NCI-H1048 (cell line): ENCODE measurements at places on chromosomes 3 and 15.

DNA sequence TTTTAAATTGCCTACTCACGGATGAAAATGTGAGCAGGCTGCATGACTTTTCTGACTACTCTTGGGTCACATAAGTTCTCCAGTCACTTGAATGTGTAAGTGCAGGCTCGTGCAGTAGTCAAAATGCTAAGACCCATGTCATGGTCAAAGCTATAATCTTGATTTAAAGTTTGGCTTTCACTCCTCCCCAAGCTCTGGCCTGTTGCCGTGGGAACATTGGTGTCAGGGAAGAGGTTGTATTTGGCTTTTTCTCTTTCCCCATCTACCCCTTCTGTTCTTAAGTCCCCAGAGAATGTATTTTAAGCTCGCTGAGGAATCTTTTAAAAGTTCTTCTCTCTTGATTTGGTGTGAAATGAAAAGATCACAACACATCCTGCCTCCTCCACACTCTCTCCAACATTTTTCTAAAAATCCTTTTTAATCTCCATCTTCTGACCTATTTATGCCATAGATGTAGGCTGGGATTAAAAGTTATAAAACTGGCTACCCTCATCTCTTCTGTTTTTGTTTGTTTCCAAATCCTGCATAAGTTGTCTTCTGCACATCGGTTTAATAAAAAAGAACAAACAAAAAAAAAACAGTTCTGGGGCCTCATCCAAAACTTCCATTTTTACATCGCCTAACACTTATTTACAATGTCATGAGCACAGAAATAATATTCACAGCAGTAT lies 61.4 kb upstream of the ADAMTSL3 start:
- no peak for DNase-seq

DNA sequence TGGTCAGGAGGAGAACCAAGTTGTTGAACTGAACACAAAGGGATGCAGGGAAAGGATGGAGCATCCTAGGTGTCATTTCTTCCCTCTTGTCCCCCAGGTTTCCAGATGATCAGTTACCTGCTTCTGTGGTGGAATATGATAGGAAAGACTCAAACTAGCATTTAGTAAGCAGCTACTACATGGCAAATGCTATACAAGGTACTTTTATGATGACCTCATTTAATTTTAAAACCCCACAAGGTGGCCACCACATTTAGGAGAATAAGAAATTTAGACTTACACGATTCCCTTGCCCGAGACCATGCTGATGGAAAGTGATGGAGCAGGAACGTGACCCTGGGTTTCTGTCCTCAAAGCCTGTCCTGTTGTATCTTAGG lies 40.9 kb downstream of the CCR4 start:
- DNase-seq, result no peak

GRCh38 chr3:64586952-64587351 lies 100.8 kb downstream of the ADAMTS9 start:
- no peak for DNase-seq

DNA sequence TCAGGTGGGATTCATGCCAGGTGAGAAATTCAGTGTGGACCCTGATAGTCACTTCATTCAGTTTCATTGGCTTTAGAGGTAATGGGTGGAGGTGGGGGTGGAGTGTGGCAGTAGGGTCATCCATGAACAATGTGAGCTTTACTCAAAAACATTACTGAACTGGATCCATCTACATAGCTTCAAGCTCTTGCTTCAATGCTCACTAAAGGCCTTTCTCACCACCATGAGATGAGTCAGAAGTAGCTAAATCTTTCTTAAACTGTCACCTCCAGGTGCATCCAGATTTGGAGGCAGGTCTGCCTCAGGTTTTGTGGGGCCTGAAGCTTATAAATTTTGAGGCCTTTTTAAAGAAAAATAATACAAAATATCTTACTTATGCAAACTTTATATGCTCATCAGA lies 363.6 kb downstream of the CHST2 start:
- DNase-seq, result no peak

GRCh38 chr3:156655819-156656550 lies 18.4 kb upstream of the TIPARP start:
- no peak for DNase-seq

DNA sequence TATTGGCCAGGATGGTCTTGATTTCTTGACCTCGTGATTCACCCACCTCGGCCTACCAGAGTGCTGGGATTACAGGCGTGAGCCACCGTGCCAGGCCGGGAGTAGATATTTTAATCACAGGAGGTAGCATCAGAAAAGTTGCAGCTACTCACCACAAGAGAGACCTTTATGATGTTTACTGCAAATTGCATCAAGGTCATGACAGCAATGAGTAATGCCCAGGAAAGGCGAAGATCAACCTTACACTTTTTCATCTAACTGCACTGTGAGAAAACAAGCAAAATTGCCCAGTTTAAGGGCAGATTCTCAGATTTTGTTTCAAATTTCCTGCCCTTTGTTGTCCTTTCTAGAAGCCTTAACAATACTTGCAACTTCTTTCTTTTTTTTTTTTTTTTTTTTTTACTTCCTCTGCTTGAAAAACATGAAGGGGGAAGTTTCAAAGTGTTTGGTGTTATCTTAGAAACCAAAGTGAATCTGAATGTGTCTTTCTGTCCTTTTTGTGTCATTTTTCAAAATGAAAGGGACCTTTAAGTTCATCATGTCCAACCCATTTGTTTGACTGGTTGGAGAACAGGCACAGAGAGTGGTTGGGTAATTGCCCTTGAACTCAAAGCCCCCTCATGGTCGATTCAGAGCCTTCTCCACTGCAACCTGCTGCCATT lies 25.0 kb downstream of the TGFBR2 start:
- DNase-seq, result no peak

DNA sequence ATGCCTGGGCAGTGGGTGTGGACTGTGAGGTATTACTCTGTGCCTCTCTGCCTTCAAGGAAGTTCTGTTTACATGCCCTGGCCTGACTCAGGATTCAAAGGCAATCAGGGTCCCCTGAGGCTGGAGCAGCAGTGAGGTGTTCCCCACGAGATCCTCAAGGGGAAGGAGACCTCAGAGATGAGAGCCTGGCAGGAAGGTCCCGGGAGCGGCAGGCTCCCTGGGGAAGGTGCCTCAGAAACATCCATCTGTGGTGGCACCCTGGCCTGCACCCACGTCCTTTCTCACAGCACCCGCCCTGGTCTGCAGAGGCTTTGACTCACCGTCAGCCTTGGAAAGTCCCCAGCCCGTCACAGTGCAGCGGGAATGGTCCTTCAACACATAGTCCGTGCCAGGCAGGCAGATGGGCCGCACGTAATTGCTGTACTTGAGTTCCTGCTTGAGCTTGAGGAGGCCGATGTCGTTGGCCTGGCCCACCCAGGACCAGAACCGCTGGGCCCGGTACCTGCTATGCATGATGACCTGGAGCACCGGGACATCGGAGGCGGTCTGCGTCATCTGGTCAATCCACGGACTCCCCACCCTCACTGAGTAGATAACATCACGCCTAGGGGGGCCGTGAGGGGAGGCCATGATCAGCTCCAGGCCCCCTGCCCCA lies 3.6 kb downstream of the PRSS50 start:
- no peak for DNase-seq

DNA sequence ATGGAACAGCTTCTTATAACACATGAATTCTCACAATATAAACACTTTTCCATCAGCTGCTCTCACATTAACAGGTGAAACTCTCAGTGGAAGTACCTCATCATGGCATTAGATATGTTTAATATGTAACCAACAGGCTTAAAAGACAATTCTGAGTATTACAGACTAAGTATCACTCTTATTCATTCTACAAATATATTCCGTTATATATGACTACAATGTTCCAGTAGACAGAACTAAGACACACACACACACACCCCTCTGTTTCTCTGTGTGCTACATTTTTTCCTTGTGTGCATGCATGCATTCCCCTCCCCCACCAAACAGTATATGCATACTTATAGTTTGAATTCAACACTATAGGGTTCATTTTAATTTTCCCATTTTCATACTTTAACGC lies 32.4 kb downstream of the MRPL3 start:
- DNase-seq, result no peak

GRCh38 chr3:139328356-139328755 lies 15.5 kb upstream of the MRPS22 start:
- no peak for DNase-seq

DNA sequence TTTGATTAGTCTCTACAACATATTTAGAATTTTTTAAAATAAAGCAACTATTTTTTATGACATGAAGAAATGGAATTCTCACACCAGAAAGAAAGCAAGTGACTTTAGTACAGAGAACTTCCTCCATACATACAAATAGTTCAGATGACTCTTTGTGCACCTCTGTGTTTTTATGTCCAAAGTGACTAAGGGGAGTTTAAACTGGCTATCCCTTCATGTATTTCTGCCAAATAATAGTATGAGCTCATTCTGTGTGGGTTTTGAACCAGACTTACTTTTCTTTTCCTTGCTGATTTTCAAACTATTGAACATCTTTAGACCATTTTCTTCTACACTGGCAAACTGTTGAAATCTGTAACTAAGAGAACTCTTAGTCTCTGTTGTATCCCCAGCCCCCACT lies 196.3 kb downstream of the EPHA3 start:
- no peak for DNase-seq

- DNase-seq, result no peak
Observed at GRCh38 chr3:114213627-114214541, 23.5 kb downstream of the ZNF80 start.

- no peak for DNase-seq
Observed at GRCh38 chr3:94961423-94962100, 898.7 kb downstream of the NSUN3 start.

DNA sequence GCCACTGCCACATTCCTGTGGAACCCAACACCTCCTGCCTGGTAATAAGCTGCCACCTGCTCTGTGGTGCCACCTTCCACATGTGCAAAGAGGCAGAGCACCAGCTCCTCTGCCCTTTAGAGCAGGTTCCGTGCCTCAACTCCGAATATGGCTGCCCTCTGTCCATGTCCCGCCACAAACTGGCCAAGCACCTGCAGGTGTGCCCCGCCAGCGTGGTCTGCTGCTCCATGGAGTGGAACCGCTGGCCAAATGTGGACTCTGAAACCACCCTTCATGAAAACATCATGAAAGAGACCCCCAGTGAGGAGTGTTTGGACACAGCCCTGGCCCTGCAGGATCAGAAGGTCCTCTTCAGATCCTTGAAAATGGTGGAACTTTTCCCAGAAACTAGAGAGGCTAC lies 28.3 kb downstream of the FBXO40 start:
- DNase-seq, result no peak

DNA sequence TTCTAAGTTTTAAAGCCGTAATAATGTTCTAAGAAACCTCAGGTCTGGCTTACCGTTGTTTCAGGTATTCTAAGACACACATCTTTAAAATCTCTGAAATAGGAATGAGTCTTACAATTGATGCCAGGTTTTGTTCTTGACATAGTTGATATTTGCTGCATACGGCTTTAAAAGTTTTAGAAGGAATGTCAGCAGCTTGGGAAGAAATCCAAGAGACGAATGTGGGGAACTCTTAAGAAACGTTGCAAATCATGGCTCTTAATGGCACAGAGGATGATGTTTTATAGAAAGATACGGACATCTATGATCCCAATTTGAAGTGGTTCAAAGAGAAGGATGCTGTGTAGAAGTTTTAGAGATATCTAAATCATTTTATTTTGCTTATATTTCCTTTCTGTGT lies 11.5 kb downstream of the NUDT16 start:
- DNase-seq, result no peak

DNA sequence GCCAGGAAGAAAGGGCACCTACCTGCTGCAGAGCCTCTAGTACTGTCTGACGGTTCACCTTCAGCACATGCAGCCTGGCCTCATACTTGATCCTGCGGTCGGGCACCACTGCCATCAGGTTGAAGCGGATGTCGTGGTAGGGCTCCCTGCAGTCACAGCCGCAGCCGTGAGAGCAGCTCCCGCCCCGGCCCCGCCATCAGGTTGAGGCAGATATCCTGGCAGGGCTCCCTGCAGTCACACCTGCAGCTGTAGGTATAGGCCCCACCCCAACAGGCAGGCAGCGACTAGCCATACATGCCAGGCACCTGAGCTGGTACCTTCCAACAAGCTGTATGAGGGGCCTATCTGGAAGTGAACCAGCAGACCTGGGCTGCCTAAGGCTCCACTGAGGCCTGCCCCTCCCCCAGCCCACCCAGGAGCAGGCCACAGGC lies 38.7 kb downstream of the SEMA3G start:
- no peak for DNase-seq

- DNase-seq, result no peak
Observed at GRCh38 chr3:129122412-129123011, 908 bp upstream of the RAB43 start.

- DNase-seq, result no peak
Observed at GRCh38 chr15:96331945-96332636, 1.6 kb downstream of the NR2F2 start.

DNA sequence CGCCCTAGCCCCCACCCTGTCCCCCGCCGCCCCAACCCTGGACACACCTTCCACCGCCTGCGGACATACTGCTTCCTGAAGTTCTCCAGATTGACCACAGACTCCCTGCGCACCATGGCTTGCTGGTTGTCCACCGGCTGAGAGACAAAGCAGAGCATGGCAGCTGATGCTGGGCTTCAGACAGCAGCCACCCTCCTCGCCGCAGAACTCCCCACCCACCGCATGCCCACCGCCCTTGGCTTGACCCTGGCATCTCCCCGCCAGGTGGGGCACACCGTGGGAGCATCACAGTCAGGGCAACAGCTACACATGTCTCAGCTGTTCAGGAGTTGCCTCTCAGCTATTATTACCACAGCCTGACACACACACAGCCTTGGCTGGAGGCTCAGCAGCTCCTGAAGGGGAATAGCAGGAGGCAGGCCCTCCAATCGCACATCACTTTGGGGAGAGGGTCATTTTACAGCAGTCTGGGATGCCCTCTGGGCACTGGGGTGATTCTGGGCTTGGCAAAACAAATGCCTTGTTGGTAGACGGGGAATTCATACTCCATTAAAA lies 78.4 kb upstream of the HERC1 start:
- no peak for DNase-seq

DNA sequence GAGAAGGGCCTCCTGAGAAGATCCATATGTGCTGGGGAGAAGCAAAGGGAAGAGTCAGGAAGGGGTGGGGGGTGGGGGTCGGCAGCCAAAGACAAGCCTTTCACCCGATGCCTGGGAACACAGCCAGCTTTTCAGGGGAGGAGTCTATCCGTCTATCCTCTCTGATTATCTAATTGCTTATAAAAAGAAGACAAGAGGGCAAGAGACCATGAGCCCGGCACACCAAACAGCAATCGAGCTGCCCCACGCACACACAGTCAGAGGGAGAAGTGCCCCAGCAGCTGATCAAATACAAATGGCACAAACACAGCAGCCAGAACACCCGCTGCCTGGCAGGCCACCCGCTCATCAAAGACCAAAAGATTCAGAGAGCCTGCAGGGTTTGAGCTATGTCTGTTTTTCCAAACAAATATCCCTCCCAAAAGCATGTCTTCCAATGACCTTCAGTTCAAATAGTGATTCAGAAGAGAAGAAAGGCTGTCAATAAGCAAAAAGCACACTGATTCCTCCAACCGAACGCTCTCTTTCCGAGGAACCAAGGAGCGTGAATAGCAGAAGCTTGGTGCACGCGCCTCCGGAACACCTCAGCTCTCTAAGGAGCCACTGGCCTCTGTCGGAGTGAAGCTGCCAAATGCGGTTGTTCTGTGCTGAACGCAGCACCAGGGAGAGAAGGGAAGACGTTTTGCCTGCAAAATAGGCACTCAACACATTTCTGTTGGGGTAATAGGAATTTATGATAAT lies 419.2 kb downstream of the OCA2 start:
- no peak for DNase-seq
